Muscle of leg (tissue), 16 donors: ENCODE measurements at places on chromosomes 5 and 9. TPM values are rescaled to one million over a fixed set of nuclear protein-coding genes. Genes with fewer than 3 reads are reported as not detected.

TMOD1 gene
- total RNA-seq: 46.1 TPM

DNA sequence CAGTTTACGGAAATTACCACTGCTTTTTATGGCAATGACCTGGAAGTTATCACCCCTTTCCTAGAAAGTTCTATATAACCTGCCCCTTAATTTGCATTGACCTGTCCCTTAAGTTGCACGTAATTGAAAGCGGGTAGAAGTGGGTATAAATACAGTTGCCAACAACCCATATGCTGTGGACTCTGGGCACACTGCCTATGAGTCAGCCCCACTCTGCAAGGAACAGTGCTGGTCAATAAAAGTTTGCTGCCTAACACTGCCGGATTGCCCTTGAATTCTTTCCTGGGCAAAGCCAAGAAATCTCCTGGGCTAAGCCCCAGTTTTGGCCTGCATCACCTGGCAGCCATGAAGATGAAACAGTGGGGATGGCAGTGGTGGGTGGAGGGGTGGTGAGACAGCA, 23.9 kb upstream of the CLPTM1L start:
- no peak overlapping the region for H3K27ac ChIP-seq
- H3K4me3 ChIP-seq: no peak overlapping the region
- no peaks in the 10 kb centered on the region for H3K4me1 ChIP-seq

DNA sequence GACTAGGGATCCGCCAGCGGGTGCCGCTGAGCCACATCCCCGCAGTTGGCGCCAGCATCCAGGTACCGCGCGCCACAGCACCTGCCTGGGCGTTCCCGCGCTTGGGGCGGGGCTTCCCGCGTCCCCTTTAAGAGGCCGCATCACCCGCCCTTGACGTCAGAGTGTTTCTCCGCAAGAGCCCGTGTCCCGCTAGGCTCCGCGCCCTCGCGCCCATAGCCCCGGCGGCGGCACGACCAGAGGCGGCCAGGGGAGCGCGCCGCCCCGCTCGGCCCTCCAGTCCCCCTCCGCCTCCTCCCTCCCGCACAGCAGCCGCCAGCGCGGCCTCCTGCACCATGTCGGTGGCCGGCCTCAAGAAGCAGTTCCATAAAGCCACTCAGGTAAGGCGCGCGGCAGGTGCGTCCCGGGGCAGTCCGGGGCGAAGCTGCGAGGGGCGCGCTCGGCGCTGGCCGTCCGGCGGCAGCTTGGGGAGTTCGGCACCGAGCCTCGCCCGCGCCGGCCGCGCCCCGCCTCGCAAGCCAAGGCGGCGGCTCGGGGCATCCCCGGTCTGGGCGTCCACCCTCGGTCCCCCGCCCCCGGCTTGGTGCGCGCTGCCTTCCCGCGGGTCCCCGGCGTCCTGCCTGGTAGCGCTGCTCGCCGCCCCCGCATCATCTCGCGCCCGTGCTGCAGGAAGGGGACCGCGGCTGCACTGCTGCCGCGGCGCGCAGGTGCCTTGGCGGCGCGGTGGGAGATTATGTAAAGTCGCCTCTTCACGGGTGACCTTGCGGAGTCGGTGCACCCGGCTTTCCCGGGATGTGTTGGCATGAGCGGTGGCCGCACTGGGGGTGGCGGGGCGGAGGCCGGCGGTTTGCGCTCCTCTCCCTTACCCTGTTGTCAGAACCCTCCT, at the start of gene SH3GL2:
TSS of gene SH3GL2 (plus strand) at position 156 of the 883 bp plus-strand sequence.
- no peaks in the 10 kb centered on the region for H3K36me3 ChIP-seq
- DNase-seq: peak; percentile 25
- H3K27ac ChIP-seq: no peak within 1 kb of the TSS
- H3K4me3 ChIP-seq: no peak within 1 kb of the TSS

DNA sequence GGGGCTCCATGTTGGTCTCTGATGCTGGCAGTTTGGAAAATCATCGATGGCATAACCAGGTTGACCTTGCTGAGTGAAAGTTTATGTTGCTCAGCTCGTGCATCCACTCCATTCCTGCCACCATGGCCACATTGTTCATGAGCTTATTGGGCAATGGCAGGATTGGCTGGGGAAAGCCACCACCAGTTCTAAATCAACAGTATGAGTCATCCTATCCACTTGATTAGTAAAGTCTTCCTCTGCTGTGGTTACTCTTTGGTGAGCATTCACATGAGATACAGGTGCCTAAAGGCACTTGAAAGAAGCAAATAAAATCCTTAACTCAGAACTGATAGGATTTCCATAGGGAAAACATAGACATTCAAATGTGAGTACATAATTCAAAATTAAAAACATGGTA, 131.8 kb upstream of the FBN2 start:
- H3K4me1 ChIP-seq: no peaks in the 10 kb centered on the region
- H3K4me3 ChIP-seq: no peak overlapping the region
- H3K36me3 ChIP-seq: no peaks in the 10 kb centered on the region
- H3K27me3 ChIP-seq: no peaks in the 10 kb centered on the region

DNA sequence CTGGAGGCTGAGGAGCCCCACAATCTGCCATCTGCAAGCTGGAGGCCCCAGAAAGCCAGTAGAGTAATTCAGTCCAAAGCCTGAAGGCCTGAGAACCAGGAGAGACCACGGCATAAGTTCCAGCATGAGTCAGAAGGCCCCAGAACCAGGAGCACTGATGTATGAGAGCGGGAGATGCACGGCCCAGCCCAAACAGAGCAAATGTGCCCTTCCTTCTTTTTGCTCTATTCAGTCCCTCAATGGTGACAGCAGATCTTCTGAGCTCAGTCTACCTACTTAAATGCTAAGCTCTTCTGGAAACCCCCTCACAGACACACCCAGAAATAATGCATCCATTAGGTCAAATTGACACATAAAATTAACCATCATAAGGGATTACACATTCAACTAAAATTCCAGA, 277.6 kb downstream of the ATPSCKMT start:
- H3K27ac ChIP-seq: no peak overlapping the region
- DNase-seq: no peak
- H3K27me3 ChIP-seq: no peaks in the 10 kb centered on the region
- no peaks in the 10 kb centered on the region for H3K4me1 ChIP-seq

DNA sequence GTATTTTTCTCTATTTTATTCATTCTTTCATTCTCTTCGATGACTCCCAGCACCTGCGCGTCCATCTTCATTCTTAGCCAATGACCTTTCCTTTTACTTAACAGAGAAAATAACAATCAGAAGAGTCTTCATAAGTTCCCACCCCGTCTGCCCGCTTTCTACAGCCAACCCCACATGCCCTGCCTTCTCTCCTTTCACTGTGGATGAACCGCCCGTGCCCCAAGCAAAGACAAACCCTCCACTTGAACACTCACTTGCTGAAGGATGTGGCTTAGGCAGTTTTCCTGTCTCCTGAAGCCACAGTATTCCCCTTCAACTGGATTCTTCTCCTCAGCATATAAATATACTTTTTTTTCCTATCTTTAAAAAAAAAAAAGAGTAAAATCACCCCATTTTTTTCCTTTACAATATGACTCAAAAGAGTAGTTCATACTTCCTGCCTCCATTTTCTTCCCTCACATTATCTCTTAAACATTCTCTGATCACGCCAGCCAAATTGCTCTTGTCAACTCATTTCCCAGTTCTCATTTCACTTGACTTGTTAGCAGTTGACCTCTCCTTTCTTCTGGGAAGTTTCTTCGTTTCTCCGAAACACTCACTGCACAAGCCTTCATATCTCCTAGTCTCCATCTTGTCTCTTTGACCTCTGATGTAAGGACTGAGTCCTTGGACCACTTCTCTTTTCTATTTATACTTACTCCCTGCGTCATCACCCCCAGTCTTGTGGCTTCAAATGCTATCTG, 11.1 kb downstream of the NIPSNAP3B start:
- no peaks in the 10 kb centered on the region for H3K36me3 ChIP-seq
- DNase-seq: peak; percentile 62
- no peak overlapping the region for H3K4me3 ChIP-seq
- no peaks in the 10 kb centered on the region for H3K4me1 ChIP-seq
